ENCODE measurements at places on chromosomes 11 and 22. TPM values are rescaled to one million over a fixed set of nuclear protein-coding genes. Genes with fewer than 3 reads are reported as not detected.

TRIM51 gene
- total RNA-seq, result not detected

DMC1 gene
- 5.2 TPM for total RNA-seq

RASSF10 gene
- 11.5 TPM for total RNA-seq

OR51B2 gene
- not detected for total RNA-seq

GGT5 gene
- total RNA-seq, result 11.3 TPM

GAL3ST3 gene
- not detected for total RNA-seq

SMTNL1 gene
- total RNA-seq, result not detected

SLC43A3 gene
- total RNA-seq, result 61.4 TPM

FOLR1 gene
- total RNA-seq, result 0.38 TPM

IFITM1 gene
- total RNA-seq, result 27.2 TPM

OR51E2 gene
- not detected for total RNA-seq

DERL3 gene
- total RNA-seq, result not detected

DNA sequence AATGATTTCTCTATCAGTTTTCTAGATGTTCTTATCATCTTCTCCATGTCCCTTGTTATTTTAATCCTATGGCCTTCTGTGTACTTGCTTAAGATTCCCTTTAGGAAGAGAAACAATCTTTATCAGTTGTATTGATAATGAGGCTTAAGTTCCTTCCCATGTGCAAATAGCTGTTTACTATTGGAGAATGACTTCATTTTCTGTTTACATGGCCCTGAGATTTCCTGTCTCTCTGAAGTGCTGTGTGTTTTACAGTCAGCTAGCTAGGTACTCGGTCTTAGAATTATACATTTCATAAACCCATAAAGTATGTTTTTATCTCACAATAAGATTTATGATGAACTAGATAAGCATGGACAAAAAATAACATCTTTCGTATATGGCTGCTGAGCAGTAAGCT is 67.5 kb upstream of the CCDC179 start:
- DNase-seq, result no peak

GRCh38 chr11:18844753-18845367 is 53.3 kb upstream of the PTPN5 start:
- DNase-seq, result no peak

DNA sequence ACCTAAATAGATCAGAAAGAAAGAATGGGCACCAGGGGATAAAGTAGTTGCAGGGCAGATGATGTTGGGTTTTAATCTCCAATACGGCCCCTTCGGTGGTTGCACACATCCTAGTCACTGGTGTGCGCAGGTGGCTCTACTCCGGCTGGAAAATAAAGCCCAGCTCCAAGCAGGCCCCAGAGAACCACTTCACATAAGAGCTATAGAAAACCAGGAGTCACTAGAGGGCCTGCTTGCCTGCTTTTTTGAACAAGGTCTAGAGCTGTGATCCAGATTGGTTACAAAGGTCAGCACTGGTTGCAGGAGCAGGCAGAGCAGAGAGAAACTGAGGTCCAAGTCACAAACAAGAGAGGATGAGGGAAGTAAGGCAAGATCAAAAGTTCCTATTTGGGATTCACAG is 41.5 kb upstream of the MS4A8 start:
- no peak for DNase-seq

GRCh38 chr11:16337421-16338213 is 18.7 kb downstream of the SOX6 start:
- no peak for DNase-seq

DNA sequence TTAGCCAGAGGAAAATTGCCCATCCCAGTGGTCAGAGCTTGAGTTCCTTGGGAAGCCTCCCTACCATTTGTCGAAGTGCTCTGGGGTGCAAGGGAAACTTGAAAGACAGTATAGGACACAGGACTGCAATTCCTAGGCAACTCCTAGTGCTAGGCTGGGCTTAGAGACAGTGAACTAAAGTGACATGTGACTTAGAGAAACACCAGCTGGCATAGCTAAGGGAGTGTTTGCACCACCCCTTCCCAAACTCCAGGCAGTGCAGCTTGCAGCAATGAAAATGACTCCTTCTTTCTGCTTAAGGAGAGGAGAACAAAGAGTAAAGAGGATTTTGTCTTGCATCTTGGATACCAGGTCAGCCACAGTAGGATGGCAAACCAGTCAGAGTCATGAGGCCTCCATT is 388.0 kb downstream of the DYNC2H1 start:
- no peak for DNase-seq

DNA sequence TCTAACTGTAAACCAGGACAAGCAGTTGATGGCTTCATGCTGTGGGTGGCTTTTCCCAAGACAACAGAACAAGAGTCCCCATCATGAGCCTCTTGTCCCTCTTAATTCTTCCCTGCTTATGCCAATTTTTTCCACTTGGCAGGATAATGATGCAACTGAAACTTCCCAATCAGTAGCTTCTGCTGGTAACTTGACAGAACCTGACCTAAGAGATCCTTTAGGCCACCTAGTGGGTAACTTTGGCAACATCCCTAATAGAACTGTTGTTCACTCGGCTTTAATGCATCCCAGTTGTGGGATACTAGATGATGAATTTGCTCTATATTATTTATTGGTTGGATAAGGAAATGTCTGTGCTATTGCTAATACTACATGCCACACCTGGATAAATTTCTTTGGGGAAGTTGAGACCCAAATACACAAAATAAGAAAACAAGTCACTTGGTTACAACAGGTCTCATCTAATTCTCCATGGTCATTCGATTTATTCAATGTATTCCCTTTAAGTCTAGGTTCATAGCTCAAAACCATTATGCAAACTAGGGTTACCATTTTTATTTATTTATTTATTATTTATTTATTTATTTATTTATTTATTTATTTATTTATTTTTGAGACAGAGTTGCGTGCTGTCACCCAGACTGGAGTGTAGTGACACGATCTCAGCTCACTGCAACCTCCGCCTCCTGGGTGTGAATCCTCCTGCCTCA is 41.4 kb upstream of the NFAM1 start:
- DNase-seq, result no peak

DNA sequence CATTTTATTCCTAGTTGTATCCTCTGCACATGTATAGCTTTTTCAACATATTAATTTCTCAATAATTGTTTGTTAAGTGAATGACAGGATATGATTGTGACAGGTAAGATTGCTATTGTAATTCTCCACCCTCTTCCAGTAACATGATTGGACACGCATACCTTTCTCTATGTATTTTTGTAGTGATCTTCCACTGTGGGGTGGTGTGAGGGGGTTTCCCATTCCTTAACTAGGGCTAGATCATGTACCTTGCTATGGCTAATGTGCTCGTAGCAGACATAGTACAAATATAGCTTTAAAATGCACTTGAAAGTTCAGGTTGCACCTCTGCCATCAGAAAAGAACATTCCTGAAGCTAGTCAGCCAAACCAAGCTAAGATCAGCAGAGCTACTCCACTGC is 2392.8 kb upstream of the RAG2 start:
- DNase-seq, result no peak

DNA sequence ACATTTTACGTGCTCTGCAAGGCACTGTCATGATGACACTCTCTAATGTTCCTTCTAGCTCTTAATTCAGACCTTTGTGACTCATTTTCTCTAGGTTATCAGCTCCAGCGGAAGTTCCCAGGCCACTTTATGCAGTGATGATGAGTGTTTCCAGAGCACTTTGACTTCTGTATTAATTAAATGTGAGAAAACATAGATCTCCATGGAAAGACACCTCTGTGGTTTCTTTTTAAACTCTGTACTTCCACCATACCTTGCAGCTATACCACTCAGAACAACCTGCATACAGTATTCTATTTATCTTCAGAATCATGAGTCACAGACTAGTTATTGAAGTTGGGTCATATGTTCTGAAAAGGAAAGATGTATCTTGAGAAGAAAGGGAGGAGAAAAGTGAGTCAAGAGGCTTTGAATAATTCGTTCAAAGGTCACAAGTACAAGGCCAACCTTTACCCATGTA is 175.6 kb upstream of the TENM4 start:
- no peak for DNase-seq

DNA sequence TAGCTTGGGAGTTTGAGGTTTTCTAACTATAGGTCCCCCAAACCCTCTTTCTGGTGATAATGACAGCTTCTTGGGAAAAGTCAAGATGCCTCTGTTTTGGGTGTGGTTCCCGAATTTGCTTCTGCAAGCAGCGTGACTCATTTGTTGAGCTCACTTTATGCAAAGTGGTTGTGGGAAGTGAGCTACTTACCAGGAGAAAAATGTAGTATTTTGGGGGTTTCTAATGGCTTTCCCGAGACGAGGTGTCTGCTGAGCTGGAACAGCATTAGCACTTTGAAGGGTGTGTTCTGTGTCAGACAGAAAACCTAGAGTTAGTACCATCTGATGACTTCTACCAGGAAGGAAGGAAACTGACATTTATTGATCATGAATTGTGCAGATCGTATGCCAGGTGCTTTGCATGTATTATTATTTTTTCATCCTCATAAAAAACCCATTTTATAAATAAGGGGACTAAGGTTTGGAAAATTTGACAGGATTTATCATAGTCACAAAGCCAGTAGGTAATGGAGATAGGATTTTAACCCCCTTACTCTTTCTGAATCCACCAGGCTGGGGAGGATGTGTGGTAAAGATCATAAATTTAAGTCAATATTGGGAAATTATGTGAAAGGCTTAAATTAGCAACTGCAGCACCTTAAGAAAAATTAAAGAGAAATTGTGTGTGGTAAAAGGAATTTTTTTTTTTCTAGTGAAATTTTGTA is 108.8 kb upstream of the CD44 start:
- DNase-seq, result no peak

GRCh38 chr11:97107604-97108003 is 717.8 kb downstream of the JRKL start:
- no peak for DNase-seq

- no peak for DNase-seq
These were observed 908.8 kb downstream of the OPCML start for GRCh38 chr11:132623511-132623910.

DNA sequence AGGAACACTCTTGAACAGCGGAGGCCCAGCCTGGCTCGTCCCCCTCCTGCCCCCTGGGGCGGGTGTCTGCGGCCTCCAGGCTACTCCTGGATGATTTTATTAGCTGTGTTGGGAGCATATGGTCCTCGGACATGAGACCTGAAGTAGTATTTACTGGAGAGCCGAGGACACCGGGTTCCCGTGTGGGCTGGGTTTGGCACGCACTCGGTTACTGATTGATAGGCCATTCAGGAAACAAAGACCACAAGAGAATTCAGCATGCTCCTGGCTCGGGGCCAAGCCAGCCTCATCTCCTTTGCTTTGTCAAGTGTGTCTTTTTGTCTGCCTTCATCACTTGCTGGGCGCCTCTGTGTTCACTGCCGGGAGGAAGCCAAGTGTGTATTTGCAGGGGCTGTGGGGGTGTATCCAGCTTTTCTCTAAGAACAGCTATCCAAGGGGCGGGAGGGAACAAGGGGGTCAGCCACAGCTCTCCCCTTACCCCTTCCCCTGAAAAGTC is 9.7 kb downstream of the FXYD2 start:
- DNase-seq, result no peak

DNA sequence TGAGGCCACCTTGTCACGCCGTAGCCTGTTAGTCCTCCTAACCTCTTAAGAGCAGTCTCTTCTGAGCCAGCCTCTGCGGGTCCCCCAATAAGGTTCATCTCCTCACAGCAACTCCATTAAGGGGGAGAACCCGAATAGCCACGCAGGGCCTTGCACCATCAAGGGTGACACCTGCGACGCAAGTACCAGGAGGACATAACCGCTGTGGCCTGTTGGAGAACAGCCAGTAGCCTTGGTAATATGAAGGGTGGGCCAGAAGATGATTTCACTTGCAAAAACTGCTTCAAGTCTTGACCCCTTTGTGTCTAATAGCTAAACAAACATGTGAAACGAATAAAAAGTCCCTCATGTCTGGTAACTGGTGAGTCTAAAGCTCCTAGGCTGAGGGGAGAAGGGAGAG is 14.8 kb downstream of the ARFGAP2 start:
- no peak for DNase-seq

DNA sequence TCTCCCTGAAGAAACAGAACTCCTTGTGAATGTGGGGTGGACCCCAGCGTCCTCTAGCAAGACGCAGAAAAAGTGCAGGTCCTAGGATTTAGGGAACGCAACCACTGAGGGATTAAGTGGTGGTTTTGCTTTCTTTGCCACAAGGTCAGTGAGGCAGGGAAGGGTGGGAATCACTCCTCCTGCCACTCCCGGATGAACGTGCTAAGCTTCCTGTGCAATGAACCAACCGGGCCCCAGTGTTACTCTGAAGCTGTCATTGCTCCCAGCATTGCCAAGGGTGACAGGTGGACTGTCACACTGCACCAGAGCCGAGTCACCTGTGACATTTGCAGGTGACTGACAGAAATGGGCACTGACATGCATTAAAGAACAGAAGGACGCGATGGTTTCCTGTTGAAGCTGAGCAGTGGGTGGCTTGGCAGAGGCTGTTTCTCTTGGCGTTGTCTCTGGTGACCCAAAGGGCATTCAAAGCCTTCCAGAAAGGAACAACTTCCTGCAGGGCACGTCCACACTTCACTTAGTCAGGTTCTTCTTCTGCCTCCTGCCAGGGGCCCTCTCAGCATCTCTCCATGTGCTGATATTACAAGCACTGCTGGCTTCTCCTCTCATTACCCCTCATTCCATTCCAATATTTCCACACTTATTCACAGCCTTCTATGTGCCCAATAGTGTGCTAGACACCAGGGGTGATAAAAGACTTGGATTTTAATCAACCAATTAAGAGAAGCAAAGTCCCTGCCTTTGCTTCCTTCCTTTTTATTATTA is 9.7 kb downstream of the KIRREL3 start:
- no peak for DNase-seq

- no peak for DNase-seq
These were observed 43.2 kb upstream of the FADD start for GRCh38 chr11:70159627-70160570.

- no peak for DNase-seq
These were observed 5.1 kb downstream of the ARSA start for GRCh38 chr22:50622723-50623327.
